ENCODE measurements at places on chromosomes 1 and 21.

GRCh38 chr1:184838504-184838951, 83.9 kb upstream of the EDEM3 start:
- DNase-seq = peak; percentile 29

GRCh38 chr1:179958359-179958758, 3.7 kb downstream of the CEP350 start:
- no peak for DNase-seq

- DNase-seq = no peak
Measured at GRCh38 chr1:71424536-71424935, 343.7 kb upstream of the ZRANB2 start.

DNA sequence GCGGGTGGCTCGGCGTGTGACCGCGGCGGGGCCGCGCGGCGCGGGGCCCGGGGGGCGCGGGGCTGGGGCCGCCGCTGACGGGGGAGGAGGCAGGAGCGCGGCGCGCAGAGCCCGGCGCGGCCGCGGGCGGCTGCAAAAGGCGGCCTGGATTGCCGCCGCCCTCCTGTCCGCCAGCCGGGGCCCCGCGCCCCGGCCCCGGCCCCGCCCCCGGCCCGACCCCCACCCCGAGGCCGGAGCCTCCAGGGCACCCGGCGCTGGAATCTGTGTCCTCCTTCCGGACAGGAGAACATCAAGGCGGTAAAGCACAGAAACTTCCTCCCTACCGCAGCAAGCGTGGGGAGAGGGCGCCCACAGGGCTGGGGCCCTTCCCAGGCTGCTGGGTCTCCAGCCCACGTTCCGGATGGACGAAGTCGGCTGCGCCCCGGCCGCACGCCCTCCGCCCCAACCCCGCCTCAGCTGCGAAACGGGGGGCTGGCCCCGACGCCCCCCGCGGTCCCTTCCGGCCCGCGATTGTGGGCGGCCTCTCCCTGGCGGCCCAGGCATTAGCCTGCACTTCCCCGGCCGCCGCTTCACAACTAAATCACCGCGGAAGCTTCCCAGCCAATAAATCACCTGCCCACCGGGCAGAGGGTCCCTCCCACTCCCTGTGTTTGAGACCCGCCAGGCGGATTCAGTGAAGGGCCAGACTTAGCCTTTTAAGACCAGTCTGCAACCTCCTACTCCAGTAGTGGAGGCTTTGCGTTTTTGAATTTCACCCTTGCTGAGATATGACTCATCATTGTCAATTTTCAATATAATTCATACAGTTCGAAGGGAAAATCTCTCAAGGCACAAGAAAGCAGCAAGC, 106.0 kb downstream of the SLC45A1 start:
- DNase-seq = peak; percentile 63

DNA sequence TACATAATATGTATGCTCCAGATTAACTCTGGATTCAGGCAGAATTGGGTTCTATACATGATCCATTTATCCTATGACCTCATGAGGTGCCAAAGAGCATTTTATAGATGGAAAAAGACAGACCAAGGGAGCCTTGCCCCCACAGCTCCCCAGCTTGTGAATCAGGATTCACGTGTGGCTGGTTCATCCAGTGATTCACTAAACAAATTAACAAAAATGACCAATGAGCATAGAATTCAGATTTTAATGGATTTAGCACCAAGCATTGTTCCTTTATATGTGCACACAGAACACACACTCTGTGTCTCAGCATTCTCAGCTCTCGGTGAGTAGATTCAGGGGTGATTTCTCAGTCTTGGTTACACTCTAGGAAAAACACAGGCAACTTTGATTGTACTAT, 51.7 kb upstream of the BARHL2 start:
- DNase-seq = no peak

GRCh38 chr1:14600405-14601112, 2.1 kb downstream of the KAZN start:
- DNase-seq = no peak

GRCh38 chr1:40530735-40531380, 579 bp upstream of the ZNF684 start:
- DNase-seq = no peak

DNA sequence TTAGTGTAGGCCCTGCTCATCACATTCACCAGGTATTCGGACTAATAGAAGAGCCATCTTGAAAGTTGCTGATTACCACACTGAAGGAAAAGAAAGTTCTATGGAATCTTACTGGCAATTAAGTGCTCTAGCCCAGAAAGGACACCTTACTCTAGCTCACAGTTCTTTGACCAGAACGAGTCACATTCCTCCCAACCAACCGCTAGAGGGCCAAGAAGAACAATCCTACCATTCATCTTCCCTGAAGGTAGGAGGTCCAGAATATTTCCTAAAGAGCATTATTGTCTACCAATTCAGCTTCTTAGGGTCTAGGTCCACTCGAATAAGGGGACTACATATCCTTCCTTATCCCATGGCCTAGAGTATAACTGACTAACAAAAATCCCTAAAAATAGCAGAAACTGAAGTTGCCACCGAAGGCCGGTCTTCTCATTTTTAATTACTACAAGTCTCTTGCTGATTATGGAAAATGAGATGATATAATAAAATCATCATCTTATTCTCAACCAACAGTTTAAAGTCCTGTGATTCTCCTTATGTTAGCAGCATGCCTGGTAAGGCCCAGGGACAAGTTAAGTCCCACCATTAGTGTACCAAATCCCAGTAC, 2.7 kb upstream of the FMO1 start:
- peak; percentile 28 for DNase-seq

- DNase-seq = peak; percentile 18
Measured at GRCh38 chr1:84968101-84968500, 28.8 kb downstream of the MCOLN2 start.

DNA sequence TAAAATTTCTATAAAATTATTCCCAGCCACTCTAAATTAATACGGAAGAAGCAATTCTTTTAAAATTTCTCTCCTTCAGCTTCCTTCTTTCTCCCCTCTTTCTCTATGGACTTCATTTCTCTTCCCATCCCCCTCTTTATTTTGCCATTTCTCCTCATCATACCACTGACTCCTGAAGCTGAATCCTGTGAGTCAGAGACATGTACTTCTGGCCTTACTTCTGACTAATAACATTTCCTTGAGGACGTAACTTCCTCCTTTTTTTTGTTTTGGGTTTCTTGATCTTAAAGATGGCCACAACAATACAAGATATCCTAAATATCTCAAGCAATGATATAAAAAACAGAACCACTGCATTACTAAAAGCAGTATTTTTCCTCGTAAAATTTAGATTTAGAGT, 63.6 kb upstream of the DENND1B start:
- no peak for DNase-seq

DNA sequence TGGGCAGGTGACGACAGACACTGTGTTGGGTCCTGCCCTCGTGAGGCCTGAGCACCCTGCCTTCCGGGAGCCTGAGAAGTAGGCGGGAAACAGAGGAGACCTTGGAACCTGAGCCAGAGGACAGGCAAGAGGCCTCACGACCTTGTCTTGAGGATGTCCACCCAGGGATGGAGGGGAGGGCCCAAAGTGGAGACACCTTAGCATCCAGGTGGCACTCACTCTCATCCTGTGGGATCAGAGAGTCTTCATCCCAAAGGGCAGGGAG, 347.2 kb downstream of the NPHP4 start:
- DNase-seq = no peak

- DNase-seq = no peak
Measured at GRCh38 chr21:19256934-19257660, 853.5 kb upstream of the TMPRSS15 start.

DNA sequence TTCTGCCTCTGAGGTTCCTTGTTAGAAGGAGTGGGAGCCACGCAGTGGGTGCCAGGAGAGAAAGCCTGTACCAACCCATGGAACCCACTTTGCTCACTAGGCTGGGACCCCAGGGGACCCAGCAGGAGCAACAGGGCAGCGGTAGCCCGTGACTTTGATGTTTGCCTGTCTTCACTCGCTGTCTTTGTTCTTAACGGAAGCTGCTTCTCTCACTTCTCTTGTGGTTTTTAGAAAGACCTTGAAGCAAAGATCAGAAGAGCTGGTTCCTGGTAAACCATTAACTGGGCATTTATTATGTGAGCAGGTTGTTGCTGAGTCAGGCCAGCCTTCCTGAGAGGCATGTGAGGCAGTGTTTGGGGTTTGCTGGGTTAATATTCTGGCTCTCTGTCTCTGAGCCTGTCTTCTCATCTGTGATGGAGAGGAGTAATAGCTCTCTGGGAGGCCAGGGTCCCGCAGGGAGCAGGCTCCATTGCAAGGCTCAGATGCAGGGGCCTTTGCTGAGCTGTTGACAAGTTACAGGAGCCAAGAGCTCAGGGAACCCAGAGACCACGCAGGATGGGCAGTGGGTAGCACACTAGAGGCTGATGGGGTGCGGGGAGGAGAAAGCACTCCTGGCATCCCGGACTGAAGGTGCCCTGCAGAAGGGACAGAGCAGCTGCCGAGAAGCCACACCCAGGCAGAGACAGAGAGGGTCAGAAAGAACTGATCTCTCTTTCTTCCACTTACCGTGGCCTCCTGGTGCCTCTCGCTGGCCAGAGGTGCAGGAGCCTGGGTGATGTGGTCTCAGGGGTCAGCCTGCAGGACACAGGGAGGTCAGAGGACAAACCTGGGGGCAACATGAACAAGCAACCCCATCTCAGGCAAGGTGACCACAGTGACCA, 367.5 kb upstream of the C1orf174 start:
- no peak for DNase-seq

GRCh38 chr1:25811384-25812082, 8.2 kb upstream of the MTFR1L start:
- DNase-seq = no peak

GRCh38 chr1:43801203-43801602, 93.9 kb downstream of the ST3GAL3 start:
- DNase-seq = no peak

- DNase-seq = no peak
Measured at GRCh38 chr1:185534801-185535200, 199.4 kb upstream of the HMCN1 start.

DNA sequence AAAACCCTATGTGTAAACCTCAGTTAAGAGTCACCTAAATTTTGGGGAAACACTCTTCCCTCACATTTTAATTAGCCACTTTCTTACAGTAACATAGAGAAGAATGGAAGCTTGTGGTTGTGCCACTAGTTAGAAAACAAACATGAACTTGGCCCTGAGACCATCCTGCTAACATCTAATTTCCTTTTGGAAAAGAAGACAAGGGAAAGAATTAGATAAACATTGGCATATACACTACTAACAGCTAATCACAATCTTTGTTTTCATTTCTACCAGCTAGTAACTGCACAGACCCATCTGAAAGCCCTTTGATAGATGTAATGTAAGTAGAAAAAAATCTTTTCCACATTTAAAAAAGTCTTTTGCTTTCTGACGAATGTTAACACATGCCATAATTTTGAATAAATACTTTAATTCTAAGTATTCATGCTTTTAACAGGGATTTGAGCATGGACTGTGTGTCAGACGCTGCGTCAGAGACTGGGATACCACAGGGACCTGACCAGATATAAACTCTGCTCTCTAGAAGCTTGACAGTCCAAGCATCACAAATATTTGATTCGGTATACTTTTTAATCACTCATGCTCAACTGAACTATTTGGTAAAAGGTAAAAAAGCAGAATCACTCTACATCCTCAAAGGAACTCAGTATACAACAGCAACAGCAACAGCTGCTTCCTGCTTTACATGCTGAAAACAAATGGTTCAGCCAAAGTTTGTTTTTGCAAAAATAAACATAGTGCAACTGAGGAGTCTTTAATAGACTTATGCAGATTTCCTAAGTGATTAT, 30.2 kb downstream of the DPH5 start:
- DNase-seq = no peak

DNA sequence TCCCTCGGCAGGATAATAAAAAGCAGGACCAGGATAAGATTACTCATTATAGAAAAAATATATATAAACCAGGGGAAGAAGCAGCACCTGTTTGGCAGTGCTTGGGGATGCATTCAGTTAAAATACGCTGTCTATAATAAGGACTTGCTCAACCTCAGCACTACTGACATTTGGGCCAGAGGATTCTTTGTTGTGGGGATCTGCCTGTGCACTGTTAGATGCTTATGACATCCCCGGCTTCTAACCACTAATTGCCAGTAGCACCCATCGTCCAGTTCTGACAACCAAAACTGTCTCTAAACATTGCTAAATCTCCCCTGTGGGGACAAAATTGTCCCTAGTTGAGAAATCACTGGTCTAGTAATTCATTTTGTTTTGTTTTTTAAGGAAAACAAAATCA, 242.1 kb downstream of the SLC45A1 start:
- DNase-seq = no peak

DNA sequence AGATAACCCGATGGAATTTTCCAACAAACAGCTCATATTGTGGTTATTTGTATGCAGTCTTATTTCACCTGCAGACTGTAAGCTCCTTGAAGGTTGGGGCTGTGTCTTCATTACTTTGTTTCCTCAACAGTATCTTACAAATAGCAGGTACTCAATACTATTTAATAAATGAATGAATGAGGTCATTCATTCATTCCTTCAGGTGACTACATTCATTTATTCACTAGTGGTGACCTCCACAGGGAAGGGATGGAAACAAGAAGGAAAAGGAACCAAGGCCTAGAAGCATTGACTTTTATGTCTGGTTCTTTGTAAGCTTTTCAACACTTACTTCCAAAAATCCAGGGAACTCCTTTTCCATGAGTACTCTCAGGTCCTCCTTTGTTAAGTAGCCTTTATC, 7.9 kb downstream of the S100A10 start:
- no peak for DNase-seq

GRCh38 chr1:205664399-205665017, 15.8 kb downstream of the SLC45A3 start:
- DNase-seq = peak; percentile 55

- DNase-seq = no peak
Measured at GRCh38 chr1:14326857-14327256, 271.6 kb upstream of the KAZN start.

DNA sequence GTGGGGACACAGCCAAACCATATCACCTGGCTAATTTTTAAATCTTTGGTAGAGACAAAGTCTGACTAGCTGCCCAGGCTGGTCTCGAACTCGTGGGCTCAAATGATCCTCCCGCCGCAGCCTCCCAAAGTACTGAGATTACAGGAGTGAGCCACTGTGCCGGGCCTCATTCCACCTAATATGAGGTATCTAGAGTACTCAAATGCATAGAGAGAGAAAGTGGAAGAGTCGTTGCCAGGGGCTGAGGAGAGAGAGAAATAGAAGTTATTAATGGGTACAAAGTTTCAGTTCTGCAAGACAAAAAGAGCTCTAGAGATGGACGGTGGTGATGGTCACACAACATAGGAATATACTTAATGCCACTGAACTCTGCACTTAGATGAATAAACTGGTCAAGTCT, 119.6 kb downstream of the TOMM20 start:
- DNase-seq = no peak

DNA sequence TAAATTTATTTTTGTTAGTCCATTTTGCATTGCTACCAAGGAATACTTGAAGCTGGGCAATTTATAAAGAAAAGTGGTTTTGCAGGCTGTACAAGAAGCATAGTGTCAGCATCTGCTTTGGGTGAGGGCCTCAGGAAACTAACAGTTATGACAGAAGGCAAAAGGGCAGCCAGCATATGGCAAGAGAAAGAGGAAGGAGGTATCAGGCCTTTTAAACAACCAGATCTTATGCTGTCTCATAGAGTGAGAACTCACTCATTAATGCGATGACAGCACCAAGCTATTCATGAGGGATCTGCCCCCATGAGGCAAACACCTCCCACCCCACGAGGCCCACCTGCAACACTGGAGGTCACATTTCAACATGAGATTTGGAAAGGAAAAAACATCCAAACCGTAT, 898.4 kb downstream of the KCNT2 start:
- no peak for DNase-seq

Measured in transverse colon (tissue), 4 donors.